NCI-H2029 treated with DMSO at 0.1 percent for 48 hours (cell line): ENCODE measurements at places on chromosomes 11 and 22.

- DNase-seq: peak; percentile 19
Measured at GRCh38 chr11:31397239-31397834, 27.7 kb downstream of the DNAJC24 start.

DNA sequence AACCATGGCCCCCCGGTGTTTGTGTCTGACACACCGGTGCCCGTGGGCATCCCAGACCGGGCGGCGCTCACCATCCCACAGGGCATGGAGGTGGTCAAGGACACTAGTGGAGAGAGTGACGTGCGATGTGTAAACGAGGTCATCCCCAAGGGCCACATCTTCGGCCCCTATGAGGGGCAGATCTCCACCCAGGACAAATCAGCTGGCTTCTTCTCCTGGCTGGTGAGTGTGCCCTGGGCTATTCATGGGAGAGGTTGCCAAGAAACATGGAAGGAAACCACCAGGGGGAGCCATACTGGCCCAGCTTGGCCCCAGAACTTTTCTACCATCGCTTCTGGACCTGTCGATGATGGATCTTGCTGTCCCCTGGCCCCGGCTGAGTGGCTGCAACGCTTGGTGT is 36.5 kb downstream of the PRDM11 start:
- no peak for DNase-seq

- peak; percentile 7 for DNase-seq
Measured at GRCh38 chr22:50306753-50307749, at the start of gene PLXNB2. PLXNB2 (minus strand) TSS chr22:50307646; CDS start chr22:50290584, 17,062 bp downstream.

DNA sequence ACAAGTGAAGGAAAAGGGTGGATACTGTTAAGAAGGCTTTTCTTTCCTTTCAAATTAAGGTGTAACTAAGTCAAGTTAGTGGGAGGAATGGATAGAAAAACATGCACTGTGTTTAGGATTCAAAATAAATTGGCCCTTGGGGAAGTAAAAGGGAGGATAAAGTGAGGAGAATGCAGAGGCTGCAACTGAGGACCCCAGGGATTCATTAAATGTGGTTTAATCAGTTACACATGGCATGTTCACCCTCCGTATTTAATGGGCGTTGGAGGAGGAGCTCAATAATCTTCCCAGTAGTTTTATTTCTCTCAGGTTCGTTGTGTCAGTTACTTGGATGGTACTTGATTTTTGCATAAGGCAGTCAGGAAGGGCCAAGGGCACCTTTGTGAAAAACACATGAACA is 966.3 kb downstream of the JRKL start:
- DNase-seq: no peak

- DNase-seq: no peak
Measured at GRCh38 chr11:82494988-82495432, 238.7 kb downstream of the FAM181B start.

DNA sequence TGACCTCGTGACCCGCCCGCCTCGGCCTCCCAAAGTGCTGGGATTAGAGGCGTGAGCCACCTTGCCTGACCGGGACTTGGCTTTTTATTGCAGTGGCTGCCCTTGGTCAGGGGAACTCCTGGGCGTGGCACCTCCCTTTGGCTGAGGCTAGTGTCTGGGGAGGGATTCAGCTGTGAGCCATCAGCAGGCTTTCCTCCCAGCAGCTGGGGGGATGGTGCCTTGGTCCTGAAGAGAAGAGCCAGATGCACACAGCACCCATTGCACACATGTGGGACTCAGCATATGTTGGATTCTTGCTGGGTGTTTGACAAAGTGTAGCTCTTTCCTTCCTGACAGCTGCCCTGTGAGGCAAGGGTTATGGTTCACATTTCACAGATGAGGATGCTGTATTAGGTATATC is 8.4 kb downstream of the CYTH4 start:
- DNase-seq: no peak

GRCh38 chr11:12540075-12540680 is 134.0 kb upstream of the TEAD1 start:
- no peak for DNase-seq
